Breast epithelium (tissue), 4 donors: ENCODE measurements at places on chromosomes 11 and 22. TPM values are rescaled to one million over a fixed set of nuclear protein-coding genes. Genes with fewer than 3 reads are reported as not detected.

GRCh38 chr11:25483915-25484635, 847.9 kb upstream of the ANO3 start:
- H3K4me1 ChIP-seq: no peaks in the 10 kb centered on the region
- no peak overlapping the region for H3K27ac ChIP-seq
- no peak for DNase-seq
- H3K4me3 ChIP-seq: no peak overlapping the region

APOBEC3H gene
- 0.32 TPM for total RNA-seq

DNA sequence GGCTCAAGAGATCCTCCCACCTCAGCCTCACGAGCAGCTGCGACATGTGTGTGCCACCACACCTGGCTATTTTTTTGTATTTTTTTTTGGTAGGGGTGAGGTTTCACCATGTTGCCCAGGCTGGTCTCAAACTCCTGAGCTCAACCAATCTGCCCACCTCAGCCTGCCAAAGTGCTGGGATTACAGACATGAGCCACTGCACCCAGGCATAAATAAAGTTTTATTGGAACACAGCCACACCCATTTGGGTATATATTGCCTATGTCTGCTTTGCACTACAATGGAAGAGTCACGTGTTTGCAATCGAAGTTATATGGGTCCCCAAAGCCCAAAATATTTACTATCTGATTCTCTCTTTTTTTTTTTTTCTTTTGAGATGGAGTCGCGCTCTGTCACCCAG, 1.8 kb upstream of the MS4A15 start:
- no peaks in the 10 kb centered on the region for H3K4me1 ChIP-seq
- no peak overlapping the region for H3K27ac ChIP-seq
- no peaks in the 10 kb centered on the region for H3K27me3 ChIP-seq
- no peak overlapping the region for H3K4me3 ChIP-seq

- peak overlapping the region; percentile 96 for H3K27ac ChIP-seq
- H3K27me3 ChIP-seq: no peaks in the 10 kb centered on the region
- DNase-seq: no peak
- peak overlapping the region; percentile 77 for H3K4me3 ChIP-seq
- no peaks in the 10 kb centered on the region for H3K4me1 ChIP-seq
These were observed 393 bp downstream of the CYB561A3 start for GRCh38 chr11:61361237-61361740.

GRCh38 chr11:65125197-65126056, 3.3 kb downstream of the MRPL49 start:
- H3K4me3 ChIP-seq: no peak overlapping the region
- peaks cover 7% of the 10 kb centered on the region for H3K4me1 ChIP-seq
- no peaks in the 10 kb centered on the region for H3K27me3 ChIP-seq
- H3K36me3 ChIP-seq: peaks cover 36% of the 10 kb centered on the region

GRCh38 chr22:50260801-50261614, 475 bp downstream of the MAPK12 start:
- no peaks in the 10 kb centered on the region for H3K36me3 ChIP-seq
- H3K27ac ChIP-seq: no peak overlapping the region
- H3K4me1 ChIP-seq: no peaks in the 10 kb centered on the region
- peak overlapping the region; percentile 43 for H3K4me3 ChIP-seq

BRSK2 gene
- 0.66 TPM for total RNA-seq

GRCh38 chr22:25827415-25827814, 85.4 kb downstream of the MYO18B start:
- no peak overlapping the region for H3K27ac ChIP-seq
- H3K27me3 ChIP-seq: no peaks in the 10 kb centered on the region
- H3K36me3 ChIP-seq: no peaks in the 10 kb centered on the region
- H3K4me3 ChIP-seq: no peak overlapping the region
- DNase-seq: no peak
- H3K4me1 ChIP-seq: no peaks in the 10 kb centered on the region

FZD4 gene
- total RNA-seq: 408 TPM

- no peaks in the 10 kb centered on the region for H3K36me3 ChIP-seq
- H3K27ac ChIP-seq: no peak overlapping the region
- H3K27me3 ChIP-seq: peaks cover 4% of the 10 kb centered on the region
- no peak for DNase-seq
- no peaks in the 10 kb centered on the region for H3K4me1 ChIP-seq
These were observed 339.7 kb upstream of the B3GAT1 start for GRCh38 chr11:134751766-134752165.

- peak overlapping the region; percentile 74 for H3K27ac ChIP-seq
- no peaks in the 10 kb centered on the region for H3K4me1 ChIP-seq
- H3K27me3 ChIP-seq: no peaks in the 10 kb centered on the region
- H3K4me3 ChIP-seq: no peak overlapping the region
- H3K36me3 ChIP-seq: no peaks in the 10 kb centered on the region
These were observed 6.7 kb downstream of the ZC3H7B start for GRCh38 chr22:41308054-41308453.

- H3K4me3 ChIP-seq: no peak overlapping the region
- no peaks in the 10 kb centered on the region for H3K36me3 ChIP-seq
- no peaks in the 10 kb centered on the region for H3K27me3 ChIP-seq
- H3K4me1 ChIP-seq: no peaks in the 10 kb centered on the region
- no peak overlapping the region for H3K27ac ChIP-seq
These were observed 8.7 kb upstream of the LTO1 start for GRCh38 chr11:69683764-69684333.

RANGAP1 gene
- 29.8 TPM for total RNA-seq

- no peaks in the 10 kb centered on the region for H3K36me3 ChIP-seq
- no peaks in the 10 kb centered on the region for H3K4me1 ChIP-seq
These were observed 242.2 kb downstream of the DCDC1 start for GRCh38 chr11:31127290-31127689.

DNA sequence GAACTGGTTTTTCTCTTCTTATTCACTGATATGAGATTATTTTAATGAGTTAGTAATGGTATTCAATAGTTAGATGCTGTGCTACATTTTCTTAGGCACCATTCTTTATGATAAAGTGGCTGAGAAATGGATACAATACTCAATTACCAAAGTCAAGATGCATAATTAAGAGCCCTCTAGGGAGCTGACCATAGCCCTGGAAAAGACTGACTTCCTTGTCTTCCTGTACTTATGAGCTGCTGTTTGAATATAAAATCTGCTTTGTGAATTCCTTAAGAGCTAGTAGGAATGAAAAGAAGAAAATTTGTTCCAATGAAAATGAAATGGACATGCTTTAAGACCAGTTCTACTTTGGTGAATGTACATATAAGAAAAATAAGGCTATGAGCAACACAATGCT, 452.3 kb downstream of the KCNA4 start:
- DNase-seq: no peak
- no peak overlapping the region for H3K4me3 ChIP-seq
- H3K27ac ChIP-seq: no peak overlapping the region
- H3K4me1 ChIP-seq: no peaks in the 10 kb centered on the region
- no peaks in the 10 kb centered on the region for H3K36me3 ChIP-seq

- H3K36me3 ChIP-seq: no peaks in the 10 kb centered on the region
- DNase-seq: no peak
- no peak overlapping the region for H3K4me3 ChIP-seq
- H3K27ac ChIP-seq: no peak overlapping the region
These were observed 2.2 kb downstream of the RFPL2 start for GRCh38 chr22:32202539-32203180.
